ENCODE measurements at places on chromosomes 11 and 22.

- DNase-seq: no peak
Measured at GRCh38 chr11:103070142-103070541, 21.8 kb downstream of the DCUN1D5 start.

DNA sequence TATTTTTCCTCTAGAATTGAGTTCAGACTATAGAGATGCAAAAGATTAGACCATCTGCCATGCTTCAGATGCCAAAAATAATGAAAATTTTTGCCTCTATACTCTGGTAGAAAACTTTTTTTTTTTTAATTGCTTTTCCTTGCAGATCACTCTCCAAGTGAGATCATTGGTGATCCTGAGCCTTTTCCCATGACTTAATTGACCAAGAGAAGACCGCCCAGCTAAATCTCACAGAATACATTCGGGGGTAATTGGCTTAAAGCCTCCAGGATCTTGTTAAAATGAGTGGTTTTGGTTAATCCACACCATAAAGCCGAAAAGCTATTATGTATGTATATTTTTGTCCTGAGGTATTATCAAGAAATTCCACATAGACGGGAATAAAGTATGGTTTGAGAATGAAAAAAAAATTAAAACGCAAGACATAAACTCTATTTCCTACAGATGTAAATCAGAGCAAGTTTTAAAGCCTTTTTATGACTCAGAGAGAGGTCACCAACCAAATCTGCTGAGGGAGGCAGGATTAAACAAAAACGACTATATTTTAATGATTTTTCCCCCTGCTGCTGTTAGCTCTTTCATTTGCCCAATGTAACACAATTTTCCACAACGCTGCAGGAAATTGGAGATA, 64.0 kb downstream of the PARVA start:
- DNase-seq: no peak

DNA sequence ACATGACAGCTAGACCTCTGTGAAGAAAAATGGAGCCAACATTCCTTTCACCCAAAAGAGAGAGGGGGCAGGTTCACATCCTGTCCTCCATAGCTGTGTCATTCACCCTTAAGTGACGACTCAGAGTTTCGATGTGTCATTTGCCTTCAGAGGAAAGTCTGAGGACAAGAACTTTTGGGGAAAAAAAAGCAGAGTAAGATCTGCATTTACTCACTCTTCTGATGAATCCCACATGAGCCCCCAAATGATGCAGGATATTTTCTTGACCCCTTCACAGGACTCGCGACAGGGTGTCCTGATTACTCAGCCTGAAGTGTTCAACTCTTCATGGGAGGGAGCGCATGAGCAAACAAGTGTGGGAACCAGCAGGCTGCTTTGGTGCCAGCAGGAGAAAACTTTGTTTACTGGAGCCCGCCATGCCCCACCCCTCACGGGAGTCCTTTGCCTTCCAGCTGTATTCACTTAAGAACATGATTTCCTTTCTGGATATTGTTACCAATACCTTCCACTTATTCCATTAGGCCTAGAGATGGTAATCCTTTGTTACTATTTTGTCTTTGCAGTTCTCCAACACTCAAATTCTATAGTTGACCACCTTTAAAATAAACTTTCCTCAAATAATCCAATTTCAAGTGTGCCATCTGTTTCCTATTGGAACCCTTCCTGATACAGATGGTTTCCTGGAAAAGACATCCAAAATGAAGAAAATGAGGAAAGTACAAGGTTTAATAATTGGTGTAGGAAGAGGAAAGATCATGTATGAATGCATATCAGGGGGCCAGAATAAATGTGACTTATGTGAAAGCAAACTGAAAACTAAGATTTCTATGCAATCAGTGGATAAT, 729.8 kb downstream of the FAM181B start:
- peak; percentile 9 for DNase-seq

- DNase-seq: no peak
Measured at GRCh38 chr11:130415731-130416529, 12.5 kb downstream of the ADAMTS8 start.

DNA sequence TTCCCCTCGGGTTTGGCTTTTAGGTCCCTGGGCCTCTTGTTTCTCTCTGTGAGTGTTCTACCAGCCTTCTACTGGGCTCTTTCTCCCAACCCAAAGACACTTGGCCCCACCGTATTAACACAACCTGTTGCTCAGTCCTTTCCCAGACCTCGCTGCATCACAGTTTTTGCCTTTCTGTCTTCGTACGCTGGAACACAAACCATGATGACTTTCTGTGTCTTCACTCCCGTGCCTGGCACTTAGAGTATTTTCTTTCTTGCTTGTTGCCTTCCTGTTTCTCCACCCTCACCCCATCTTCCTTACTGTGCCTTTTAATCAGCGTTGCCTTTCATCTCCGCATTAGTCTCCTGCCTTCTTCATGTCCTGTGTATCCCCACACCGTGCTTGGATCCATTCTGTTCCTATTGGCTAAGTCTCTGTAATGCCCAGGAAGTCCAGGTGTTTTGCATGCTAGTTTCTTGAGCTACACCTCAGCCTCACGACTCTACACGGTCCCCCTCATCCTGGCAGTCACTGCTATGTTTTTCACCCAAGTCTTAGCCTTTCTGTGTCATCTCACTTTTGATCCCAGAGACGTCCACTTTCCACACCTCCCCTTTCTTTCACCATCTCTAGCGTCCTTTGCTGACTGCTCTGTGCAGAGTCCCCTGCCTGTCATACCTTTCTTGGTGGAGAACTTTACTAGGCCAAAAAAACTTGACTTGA, 1.6 kb downstream of the MARK2 start:
- no peak for DNase-seq

DNA sequence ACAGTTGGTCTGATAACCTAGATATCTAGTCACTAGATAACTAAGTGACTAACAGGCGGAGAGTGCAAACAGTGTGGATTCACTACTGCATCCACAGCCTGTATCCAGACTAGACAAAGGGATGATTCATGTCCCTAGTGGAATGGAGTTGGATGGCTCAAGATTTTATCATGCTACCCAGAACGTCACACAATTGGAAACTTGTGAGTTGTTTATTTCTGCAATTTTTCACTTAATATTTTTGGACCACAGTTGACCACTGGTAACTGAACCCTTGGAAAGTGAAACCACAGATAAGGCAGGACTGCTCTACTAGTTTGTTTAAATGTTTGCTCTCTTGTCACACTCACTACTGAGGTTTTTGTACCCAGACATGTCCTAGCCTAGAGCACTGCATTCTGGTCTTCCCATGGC, 76.0 kb downstream of the UBASH3B start:
- DNase-seq: no peak

DNA sequence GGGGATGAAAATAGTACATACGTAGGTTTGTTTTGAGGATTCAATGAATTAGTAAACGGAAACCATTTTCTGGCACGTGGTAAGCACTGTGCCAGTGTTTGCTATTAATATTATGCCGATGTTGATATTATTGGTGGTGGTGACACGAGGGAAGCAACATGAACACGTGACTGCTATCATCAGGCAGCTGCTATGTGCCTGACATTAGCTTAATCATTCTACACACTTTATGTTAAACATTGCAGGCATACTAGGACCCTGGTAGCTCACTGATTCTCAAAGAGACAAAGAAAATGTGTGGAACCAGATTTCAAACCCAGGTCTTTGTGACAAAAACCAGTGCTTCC, 656 bp downstream of the SRRD start:
- DNase-seq: no peak

GRCh38 chr11:69957849-69958248, 120.3 kb upstream of the ANO1 start:
- DNase-seq: no peak

DNA sequence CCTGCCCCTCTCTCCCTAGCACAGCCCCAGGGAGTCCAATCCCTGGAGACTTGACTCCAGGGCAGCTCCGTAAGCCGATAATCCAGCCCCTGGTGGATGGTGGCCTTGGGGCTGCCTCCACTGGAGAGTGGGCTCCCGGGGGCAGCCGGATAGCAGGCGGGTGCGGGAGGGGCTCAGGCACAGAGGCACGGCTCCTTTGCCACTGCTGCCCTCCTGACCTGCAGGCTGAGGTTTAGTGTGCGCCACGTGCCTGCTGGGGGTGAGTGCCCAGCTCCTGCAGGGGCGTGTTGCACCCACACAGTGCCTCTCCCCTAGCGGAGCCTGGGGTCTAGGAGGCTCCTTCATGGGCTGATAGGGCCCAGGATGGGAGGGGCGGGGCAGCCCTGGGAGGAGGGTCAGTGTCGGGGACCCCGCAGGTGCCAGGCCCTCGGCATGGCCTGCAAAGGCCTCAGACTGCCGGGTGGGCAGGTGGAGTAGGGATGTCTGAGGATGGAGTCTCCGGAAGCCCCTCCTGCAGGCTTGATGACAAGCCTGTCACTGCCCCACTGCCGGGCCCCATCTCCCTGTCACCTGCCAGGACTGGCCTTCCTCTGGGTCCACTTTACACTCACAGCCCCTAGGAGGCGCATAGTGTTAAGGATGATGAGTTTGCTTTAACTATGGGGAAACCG, 5.6 kb downstream of the DUSP8 start:
- DNase-seq: no peak

DNA sequence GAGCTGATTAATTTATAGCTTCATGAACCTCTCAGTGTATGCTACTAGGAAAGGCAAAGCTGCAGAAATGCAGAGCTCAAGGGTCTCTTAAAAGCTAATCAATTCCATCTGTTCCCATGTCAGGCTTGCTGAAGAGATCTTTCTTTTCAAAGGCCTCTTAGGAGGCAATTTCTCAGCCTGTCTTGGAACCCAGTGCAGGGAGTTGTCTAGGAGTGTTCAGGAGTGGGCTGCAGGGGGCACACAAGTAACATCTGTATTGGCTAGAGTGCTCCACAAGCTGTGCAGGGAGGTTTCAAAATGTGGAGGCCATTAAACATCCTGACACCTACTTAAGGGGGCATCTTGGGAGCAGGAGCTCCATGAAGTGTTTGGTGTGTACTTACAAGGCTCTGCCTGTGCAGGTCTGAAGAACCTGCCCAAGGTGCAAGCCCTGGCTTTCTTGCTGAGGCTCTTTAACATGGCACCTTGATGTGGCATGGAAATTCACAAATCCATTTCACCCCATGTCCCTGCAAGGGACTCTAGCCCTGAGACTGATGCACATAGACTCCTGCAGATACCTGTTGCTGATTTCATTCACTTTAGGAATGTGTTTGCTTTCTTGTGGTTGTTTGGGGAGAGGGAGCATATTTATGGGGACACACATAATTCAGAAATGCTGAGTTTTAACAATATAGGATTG, 134.7 kb downstream of the ME3 start:
- no peak for DNase-seq

DNA sequence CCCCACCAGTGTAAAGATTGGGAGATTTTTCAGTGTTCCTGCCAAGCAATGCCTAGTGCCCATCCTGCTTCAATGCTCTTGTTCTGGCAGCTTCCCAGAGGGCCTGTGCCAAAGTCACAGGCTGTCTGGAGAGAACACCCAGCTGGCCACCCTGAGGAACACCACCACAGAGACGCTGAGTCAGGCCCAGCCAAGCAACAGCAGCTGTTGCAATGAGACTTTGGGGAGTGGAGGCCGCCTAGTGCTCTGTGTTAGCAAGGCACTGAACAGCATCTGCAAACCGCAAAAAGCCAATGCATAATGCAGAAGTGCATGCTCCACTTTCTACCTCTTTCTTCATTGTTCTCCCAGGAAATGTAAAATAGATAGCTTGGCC, 168.1 kb downstream of the NXPE2 start:
- DNase-seq: no peak

DNA sequence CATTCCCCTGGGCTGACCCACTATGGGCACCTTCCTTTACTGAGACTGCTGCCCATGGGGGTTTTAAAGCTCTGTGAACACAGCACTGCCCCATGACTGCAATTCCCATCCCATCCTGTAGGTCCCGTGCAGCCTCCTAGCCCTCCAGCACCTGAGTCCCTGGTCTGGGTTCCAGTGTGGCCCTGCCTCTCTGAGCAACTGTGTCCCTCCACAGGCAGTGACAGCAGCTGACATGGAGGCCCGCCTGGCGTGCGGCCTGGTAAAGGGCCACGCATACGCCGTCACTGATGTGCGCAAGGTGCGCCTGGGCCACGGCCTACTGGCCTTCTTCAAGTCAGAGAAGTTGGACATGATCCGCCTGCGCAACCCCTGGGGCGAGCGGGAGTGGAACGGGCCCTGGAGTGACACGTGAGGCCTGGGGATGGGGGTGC, 12.6 kb downstream of the OMP start:
- no peak for DNase-seq

- no peak for DNase-seq
Measured at GRCh38 chr22:48670731-48671130, 1156.9 kb downstream of the BRD1 start.

DNA sequence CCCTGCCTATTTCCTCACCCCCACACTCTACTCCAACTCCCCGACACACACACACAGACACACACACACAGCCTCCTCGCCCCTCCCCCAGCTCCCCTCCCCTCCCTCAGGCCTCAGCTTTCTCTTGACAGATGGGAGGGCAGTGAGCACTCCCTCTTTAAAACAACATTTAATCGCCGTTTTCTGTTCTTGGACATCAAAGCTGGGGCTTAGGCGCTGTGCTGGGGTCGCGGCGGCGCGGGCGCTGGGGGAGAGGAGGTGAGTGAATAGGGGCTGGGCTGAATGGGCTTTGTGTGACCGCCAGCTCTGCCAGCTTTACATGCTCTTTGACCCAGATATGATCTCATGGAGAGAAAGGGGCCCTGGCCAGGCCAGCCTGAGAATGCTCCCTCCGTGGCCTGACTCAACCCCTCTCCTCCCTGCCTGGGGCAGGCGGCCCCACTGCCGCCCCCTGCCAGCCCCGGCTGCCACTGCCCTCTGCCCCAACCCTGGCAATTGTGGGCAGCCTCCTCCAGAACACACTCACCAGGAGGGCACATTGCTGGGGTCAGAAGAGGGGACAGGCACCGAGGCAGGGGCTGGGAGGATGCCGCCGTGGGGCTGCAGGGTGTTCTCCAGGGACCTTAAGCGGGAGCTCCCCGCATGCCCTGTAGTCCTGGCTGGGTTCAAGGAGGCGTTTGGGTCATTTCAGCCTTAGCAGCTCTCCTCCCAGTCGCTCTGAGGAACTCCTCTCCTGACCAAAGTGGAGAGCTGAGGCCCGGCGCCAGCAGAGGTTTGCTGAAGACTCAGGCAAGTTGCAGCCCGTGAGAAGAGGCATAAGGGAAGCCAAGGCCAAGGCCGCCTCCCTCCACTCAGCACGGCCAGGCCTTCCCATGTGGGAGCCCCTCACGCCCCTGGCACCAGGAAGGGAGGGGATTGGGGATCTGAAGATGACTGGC, 38.3 kb upstream of the NNMT start:
- no peak for DNase-seq

GRCh38 chr11:3942956-3943497, 87.6 kb downstream of the STIM1 start:
- DNase-seq: no peak

DNA sequence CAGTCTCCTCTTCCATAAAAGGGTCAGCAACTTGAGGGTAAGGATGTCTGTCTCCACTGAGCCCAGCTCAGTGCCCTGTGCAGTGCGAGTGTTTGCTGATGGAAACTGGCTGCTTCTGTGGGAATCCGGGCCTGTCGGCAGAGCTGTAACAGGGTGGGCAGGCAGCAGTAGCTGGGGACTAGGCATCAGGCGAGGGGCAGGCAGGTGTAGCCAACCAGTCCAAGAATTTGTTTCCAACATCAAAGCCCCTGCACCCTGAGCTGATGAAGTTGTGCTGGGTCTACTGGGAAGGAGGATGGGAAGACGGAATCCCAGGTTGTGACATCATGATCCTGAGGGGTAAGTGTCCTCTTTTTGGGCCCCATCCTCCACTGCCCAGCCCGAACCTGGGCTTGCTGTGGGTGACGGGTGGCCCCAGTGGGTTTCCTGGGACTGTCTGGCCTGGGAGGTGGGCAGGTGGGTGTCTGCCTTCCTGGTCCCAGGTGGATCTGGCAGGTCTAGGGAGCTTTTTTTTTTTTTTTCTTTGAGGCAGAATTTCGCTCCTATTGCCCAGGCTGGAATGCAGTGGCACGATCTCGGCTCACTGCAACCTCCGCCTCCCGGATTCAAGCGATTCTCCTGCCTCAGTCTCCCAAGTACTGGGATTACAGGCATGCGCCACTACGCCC, 11.0 kb downstream of the SLC29A2 start:
- DNase-seq: no peak
